Sigmoid colon (tissue), 7 donors: ENCODE measurements at places on chromosomes 5 and 9. TPM values are rescaled to one million over a fixed set of nuclear protein-coding genes. Genes with fewer than 3 reads are reported as not detected.

- H3K4me1 ChIP-seq, result no peaks in the 10 kb centered on the region
- H3K27me3 ChIP-seq, result no peaks in the 10 kb centered on the region
- H3K4me3 ChIP-seq, result no peak overlapping the region
- DNase-seq, result peak; percentile 24
- no peaks in the 10 kb centered on the region for H3K36me3 ChIP-seq
- no peak overlapping the region for H3K27ac ChIP-seq
These were observed 117.8 kb downstream of the ZNF354C start for GRCh38 chr5:179177711-179178575.

DNA sequence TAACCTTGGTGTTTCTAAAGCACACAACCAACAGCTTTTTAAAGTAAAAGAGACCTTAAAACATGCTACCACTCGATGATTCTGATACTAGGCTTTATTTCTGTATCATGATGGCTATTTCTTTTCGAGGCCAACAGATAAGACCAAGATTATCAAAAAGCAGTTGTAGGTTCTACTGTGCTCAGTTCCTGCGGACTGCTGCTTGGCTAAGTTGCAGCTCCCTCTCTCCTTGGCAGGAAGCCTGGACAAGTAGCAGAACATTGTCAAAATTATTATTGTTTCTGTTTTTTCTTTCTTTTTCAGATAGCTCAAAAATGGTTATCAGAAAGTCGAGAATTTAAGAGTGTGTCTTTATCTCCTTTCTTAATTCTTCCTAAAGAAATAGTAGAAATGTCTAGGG lies 607.6 kb downstream of the PTPRD start:
- no peak overlapping the region for H3K27ac ChIP-seq
- no peak for DNase-seq
- H3K4me3 ChIP-seq, result no peak overlapping the region

EIF4EBP3 gene
- polyA plus RNA-seq, result 53.9 TPM

DNA sequence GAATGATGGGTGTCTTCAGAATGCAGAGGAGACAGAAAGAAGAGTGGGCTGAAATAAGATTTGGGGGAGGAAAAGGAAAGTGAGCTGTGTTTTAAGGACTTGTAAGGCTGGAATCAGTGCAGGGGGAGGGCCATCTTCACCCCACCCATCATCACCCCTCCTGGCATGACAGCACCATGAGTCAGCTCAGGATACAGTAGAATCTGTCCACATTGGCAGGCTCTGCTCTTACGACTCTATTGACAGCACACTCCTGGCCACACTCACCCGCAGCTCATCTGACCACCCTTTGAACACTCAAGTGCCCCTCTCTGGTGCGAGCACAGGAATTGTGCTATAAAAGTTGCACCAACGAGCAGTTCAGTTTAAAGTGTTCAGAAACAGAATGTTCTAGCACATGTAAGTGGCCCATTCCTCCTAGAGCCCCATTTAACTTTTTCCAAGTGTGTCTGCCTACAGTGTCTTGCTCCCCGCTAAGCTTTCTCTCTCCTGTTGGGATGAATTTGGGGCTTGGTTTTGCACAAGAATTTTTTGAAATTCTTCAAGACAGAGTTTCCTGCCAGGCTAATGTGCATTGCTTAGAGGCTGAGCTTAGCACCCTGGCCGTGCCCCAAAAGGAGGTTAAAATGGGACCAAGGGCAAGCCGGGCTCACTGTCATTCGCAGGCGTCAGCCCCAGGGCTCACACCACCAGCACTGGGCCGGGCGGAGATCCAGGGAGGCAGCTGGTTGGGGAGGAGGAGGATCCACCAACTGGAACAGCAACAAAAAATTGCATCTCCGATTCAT lies 12.0 kb downstream of the ADRA1B start:
- no peaks in the 10 kb centered on the region for H3K27me3 ChIP-seq
- no peak overlapping the region for H3K27ac ChIP-seq
- H3K4me3 ChIP-seq, result no peak overlapping the region
- DNase-seq, result no peak

- DNase-seq, result no peak
- H3K36me3 ChIP-seq, result no peaks in the 10 kb centered on the region
- no peak overlapping the region for H3K27ac ChIP-seq
- no peaks in the 10 kb centered on the region for H3K27me3 ChIP-seq
These were observed 470.5 kb downstream of the PDE4D start for GRCh38 chr5:59423021-59423420.

PHF19 gene
- polyA plus RNA-seq, result 10.2 TPM

OLFML2A gene
- polyA plus RNA-seq, result 3.4 TPM

PKD2L2 gene
- 0.07 TPM for polyA plus RNA-seq

DNA sequence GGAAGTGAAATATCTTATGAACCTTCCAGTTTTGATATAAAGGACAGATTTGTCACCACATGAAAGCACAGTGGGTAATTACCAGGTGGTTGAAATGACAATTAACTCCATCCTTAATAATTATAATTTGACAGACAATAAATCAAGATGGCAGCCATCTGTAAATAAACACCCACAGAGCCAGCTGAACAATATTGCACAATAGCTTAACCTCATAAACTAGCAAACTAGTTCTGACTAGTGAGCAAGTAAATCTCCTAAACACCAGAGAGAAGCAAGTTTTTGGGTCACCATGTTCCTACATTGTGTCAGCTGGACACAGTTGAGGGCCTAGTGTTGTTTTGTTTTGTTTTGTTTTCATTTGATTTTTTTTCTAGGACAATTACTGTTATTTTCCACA lies 577.4 kb downstream of the ACTL7B start:
- H3K4me3 ChIP-seq, result no peak overlapping the region
- H3K4me1 ChIP-seq, result peaks cover 3% of the 10 kb centered on the region
- no peaks in the 10 kb centered on the region for H3K27me3 ChIP-seq
- H3K36me3 ChIP-seq, result no peaks in the 10 kb centered on the region
- H3K27ac ChIP-seq, result no peak overlapping the region

DNA sequence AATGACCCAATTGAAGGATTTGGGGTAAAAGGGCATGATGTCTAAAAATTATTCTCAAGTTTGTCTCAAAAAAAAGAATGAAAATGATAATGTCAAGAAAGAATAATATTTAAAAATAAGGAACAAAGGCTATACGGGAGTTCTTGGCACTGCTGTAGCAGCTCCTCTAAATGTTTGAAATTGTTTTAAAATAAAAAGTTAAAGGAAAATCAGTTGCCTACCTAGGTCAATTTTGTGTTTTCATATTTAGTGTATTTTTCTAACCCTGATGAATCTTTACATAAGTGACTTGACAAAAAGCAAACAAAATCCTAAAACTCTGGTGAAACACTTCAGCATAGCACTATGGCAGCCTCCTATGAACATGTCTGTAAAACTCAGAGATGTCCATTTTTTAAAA lies 56.4 kb downstream of the ALDH1A1 start:
- no peaks in the 10 kb centered on the region for H3K27me3 ChIP-seq
- no peak overlapping the region for H3K27ac ChIP-seq
- no peak overlapping the region for H3K4me3 ChIP-seq
- peaks cover 39% of the 10 kb centered on the region for H3K4me1 ChIP-seq
- DNase-seq, result no peak

GRCh38 chr5:118578093-118578492 lies 410.3 kb downstream of the DTWD2 start:
- H3K27ac ChIP-seq, result no peak overlapping the region
- no peaks in the 10 kb centered on the region for H3K4me1 ChIP-seq
- no peaks in the 10 kb centered on the region for H3K36me3 ChIP-seq
- H3K27me3 ChIP-seq, result no peaks in the 10 kb centered on the region
- H3K4me3 ChIP-seq, result no peak overlapping the region
- DNase-seq, result no peak

DNA sequence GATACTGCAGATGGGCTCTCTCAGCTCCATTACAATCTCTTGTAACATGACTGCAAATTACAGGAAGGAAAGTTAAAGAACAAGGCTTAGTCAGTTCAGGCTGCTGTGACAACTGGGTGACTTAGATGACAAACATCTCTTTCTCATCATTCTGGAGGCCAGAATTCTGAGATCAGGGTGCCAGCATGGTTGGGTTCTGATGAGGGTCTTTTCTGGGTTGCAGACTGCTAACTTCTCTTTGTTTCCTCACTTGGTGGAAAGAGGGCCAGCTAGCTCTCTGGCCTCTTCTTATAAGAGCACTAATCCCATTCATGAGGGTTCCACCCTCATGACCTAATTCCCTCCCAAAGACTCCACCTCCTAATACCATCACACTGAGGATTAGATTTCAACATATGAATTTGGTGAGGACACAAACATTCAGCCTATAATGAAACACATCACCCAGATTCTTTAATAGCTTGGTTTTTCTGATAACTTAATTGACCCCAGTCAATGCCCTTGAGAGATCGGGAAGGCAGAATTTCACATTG lies 73.6 kb upstream of the MAMDC2 start:
- peaks cover 11% of the 10 kb centered on the region for H3K4me1 ChIP-seq
- no peak overlapping the region for H3K27ac ChIP-seq
- DNase-seq, result no peak

ZNF883 gene
- polyA plus RNA-seq, result 0.69 TPM

- no peaks in the 10 kb centered on the region for H3K4me1 ChIP-seq
- no peaks in the 10 kb centered on the region for H3K27me3 ChIP-seq
- no peak overlapping the region for H3K27ac ChIP-seq
- no peak for DNase-seq
- H3K4me3 ChIP-seq, result no peak overlapping the region
- H3K36me3 ChIP-seq, result no peaks in the 10 kb centered on the region
These were observed 271.1 kb downstream of the DENND1A start for GRCh38 chr9:123658792-123659191.

PTAR1 gene
- polyA plus RNA-seq, result 7.4 TPM

DNA sequence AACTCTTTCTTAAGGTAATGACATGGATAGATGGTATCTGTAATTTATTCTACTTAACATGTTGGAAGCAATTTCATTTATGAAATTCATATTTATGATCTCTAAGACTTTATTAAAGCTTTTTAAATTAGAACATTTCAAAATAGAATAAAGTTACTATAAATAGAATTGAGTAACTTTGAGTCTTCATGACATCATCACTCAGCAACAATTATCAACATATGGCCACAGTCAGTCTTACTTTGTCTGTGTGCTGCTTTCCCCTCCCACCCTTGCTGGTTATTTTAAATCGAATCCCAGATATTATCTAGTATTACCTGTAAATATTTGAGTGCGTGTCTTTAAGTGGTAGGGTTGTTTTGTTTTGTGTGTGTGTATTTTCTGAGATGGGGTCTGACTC lies 65.2 kb downstream of the IPO11 start:
- no peaks in the 10 kb centered on the region for H3K4me1 ChIP-seq
- no peaks in the 10 kb centered on the region for H3K27me3 ChIP-seq
- H3K4me3 ChIP-seq, result no peak overlapping the region
- H3K36me3 ChIP-seq, result no peaks in the 10 kb centered on the region
- no peak for DNase-seq

KCNN2 gene
- polyA plus RNA-seq, result not detected

PRLR gene
- polyA plus RNA-seq, result 1.2 TPM

DNA sequence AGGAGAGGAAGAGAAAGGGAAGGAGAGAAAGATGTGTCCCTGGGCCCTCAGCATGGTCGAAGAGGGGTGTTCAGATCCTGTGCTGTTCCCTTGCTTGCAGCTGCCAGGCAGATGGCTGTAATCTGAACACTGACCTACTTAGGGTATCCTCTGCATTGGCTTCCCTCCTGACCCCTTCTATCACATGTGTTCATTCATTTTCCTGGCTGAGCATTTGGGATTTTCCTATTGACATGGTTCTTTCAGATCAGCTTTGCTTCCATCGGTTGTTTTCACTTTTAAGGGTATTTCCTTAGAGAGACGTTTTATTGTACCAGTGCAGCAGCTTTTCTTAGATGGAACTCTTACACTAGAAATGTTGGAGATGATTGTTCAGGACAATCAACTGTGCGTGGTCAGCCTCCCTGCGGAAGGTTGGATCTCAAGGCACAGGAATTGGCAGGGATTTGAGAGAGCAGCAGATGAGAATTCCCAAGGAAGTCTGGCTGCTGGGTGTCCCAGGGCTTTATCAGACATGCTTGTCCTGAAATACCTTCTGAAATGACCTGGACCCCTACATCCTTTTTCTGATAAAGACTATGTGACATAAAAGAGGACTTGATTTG lies 26.0 kb downstream of the ACTBL2 start:
- no peak for DNase-seq
- peaks cover 5% of the 10 kb centered on the region for H3K4me1 ChIP-seq
- H3K4me3 ChIP-seq, result no peak overlapping the region
- no peaks in the 10 kb centered on the region for H3K27me3 ChIP-seq
- no peak overlapping the region for H3K27ac ChIP-seq
- no peaks in the 10 kb centered on the region for H3K36me3 ChIP-seq

- H3K4me1 ChIP-seq, result no peaks in the 10 kb centered on the region
- H3K27ac ChIP-seq, result no peak overlapping the region
- no peaks in the 10 kb centered on the region for H3K36me3 ChIP-seq
- no peak for DNase-seq
- H3K4me3 ChIP-seq, result no peak overlapping the region
These were observed 119.1 kb upstream of the TBC1D2 start for GRCh38 chr9:98374385-98375051.

DNA sequence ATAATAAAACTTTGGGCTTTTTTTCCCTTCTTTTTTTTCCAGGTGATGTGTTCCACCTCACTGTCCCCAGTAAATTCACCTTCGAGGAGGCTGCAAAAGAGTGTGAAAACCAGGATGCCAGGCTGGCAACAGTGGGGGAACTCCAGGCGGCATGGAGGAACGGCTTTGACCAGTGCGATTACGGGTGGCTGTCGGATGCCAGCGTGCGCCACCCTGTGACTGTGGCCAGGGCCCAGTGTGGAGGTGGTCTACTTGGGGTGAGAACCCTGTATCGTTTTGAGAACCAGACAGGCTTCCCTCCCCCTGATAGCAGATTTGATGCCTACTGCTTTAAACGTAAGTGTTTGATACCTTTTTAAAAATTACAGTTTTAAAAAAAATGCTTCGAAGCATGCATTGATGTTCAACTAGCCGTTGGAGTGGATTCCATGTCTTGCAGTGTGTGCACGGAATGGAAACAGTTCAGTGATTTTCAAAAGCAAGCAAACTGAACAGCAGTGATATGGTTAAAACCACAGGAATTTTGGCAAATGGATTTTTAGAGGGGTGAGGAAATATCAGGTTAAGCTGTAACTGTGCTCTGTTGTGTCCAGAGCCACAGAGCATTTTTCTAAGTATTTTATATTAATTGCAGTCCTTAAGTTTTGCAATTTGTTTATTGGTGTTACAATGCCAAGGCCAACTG lies 40.7 kb downstream of the VCAN start:
- no peaks in the 10 kb centered on the region for H3K4me1 ChIP-seq
- H3K27ac ChIP-seq, result no peak overlapping the region
- no peak overlapping the region for H3K4me3 ChIP-seq

- no peak overlapping the region for H3K27ac ChIP-seq
- no peaks in the 10 kb centered on the region for H3K4me1 ChIP-seq
- H3K36me3 ChIP-seq, result no peaks in the 10 kb centered on the region
- no peak overlapping the region for H3K4me3 ChIP-seq
These were observed 125.1 kb downstream of the NPR3 start for GRCh38 chr5:32836176-32836575.

PCDHGA3 gene
- polyA plus RNA-seq, result not detected

GRCh38 chr5:72171667-72172066 lies 64.4 kb downstream of the MAP1B start:
- no peak overlapping the region for H3K4me3 ChIP-seq
- H3K4me1 ChIP-seq, result peaks cover 17% of the 10 kb centered on the region
- H3K27ac ChIP-seq, result no peak overlapping the region
- no peaks in the 10 kb centered on the region for H3K36me3 ChIP-seq

SEC24A gene
- polyA plus RNA-seq, result 11.2 TPM
